ENCODE measurements at places on chromosomes 2 and 18.
A peak's percentile ranks its signal among the peaks of the same experiment; 100 is the strongest.

GRCh38 chr2:112000399-112001135 is 54.5 kb upstream of the TMEM87B start:
- DNase-seq: no peak

DNA sequence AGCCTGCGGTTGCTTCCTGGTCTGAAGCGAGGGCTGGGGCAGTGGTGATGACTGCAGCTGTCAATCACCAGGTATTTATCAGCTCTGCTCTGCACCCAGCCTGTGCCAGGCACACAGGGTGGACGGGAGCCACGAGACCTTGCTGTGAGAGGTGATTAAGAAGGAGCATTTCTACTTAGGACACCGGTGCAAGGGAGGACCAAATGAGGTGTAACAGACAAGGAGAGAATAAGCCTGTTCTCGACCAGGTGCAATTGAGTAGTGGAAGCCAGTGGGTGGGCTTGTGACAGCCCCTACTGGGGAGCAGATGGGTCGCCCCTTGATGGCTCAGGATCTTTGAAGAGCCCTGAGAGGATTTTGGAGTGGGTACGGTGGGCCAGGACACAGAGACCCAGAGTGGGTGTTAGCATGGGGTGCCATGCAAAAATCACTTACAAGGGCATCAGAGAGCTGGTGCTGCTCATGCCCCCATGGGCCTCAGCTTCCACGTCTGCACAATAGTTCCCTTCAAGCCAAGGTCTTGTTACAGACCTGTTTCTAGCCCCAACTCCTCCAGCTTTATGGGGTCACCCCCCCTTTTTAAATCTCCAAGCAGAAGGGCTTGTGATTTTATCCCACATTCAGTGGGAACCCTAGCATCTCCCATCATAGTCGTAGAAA is 24.6 kb downstream of the GPR55 start:
- no peak for DNase-seq

DNA sequence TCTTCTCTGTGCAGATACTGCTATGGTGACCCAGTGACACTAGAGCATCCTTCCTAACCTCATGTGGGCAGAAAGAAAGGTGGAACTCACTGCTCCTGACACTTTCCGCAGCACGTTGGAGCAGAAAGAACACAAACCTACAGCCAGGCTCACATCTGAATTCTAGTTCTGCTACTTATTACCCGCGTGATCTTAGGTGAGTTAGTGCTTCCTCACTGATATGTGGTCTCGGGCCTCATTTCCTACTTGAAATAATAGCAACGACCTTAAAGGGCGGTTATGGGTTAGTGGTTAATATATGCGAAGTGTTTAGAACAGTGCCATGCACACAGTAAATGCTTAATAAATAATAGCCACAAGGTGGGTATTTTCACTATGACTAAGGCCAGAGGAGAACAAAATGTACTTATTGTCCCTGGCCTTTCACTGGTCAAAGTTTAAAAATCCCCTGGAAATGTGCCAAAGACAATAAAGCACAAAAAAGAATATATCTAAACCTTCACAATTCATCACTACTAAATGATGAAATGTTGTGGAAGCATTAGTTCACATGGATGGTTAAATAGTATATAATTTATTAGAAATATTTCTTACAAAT is 66.6 kb downstream of the MYOM1 start:
- no peak for DNase-seq

- no peak for DNase-seq
Observed at GRCh38 chr18:77223221-77223639, 26.4 kb upstream of the GALR1 start.

DNA sequence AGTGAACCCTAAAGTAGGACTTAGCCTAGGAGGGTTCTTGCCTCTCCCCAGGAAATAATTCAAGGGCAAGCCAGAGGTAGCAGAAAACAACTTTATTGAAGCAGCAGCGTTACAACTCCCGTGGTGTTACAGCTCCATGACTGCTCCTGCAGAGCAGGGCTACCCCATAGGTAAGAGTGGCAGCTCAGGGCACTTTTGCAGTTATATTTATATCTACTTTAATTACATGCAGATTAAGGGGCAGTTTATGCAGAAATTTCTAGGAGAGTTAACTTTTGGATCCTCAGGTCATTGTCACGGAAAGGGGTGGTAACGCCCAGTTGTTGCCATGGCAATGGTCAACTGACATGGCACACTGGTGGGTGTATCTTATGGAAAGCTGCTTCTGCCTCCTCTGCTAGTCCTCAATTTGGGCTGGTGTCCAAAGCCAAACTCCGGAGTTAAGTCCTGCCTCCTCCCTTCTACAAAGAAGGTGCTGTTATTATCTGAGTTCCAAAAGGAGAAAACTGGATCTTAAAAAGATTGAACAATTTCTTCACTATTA is 1413.0 kb downstream of the DSC3 start:
- no peak for DNase-seq

DNA sequence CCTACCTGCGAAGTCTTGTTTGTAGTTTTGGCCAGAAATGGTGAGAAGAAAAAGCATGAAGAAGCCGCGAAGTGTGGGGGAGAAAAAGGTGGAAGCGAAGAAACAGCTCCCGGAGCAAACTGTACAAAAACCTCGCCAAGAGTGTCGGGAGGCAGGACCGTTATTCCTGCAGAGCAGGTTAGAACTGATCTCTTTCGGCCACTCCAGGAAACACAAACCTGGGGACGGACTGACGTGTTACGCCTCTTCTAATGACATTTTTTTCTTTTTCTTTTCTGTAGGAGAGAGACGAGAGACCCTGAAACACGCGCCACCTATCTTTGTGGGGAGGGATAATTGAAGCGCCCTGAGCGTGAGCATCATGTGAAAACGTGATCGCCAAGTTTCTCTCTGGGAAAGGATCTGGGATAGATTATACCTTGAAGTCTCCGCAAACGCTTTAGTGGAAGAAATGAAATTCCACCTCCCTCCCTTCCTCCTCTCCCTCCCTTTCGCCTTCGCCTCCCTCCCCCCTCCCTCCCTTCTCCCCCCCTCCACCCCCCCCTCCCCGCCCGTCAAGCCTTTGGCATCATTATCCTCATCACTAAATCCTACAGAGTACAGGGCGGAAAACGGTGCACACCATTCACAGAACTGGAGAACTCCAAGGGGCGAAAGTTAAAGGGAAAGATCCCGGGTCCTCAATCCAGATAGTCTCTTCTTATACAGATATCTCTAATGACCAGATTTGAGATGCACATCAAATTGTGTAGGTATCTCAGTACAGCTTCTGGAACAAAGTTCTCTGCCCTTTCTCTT is at the start of gene ZEB2:
TSS of gene ZEB2 (minus strand) at position 186 of the 798 bp plus-strand sequence. CDS start 2,769 bp downstream, outside the sequence.
- DNase-seq: peak; percentile 86

DNA sequence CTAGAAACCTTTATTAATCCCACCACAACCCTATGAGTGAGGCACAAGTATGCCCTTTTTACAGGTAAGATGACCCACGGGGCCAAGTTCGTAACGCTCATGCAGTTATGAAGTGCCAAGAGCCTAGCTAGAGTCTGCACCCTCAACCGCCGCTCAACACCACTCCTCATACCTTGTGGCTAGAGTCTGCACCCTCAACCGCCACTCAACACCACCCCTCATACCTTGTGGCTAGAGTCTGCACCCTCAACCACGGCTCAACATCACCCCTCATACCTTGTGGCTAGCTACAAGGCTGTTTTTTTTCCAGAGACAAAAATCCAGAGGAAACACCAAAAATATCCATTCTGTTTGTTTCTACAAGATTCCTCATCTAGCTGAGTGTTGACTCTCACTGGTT is 4.6 kb downstream of the TXNL4A start:
- DNase-seq: no peak

GRCh38 chr2:12685145-12685544 is 31.6 kb upstream of the TRIB2 start:
- DNase-seq: no peak

- DNase-seq: no peak
Observed at GRCh38 chr18:11259469-11260150, 110.2 kb upstream of the PIEZO2 start.

DNA sequence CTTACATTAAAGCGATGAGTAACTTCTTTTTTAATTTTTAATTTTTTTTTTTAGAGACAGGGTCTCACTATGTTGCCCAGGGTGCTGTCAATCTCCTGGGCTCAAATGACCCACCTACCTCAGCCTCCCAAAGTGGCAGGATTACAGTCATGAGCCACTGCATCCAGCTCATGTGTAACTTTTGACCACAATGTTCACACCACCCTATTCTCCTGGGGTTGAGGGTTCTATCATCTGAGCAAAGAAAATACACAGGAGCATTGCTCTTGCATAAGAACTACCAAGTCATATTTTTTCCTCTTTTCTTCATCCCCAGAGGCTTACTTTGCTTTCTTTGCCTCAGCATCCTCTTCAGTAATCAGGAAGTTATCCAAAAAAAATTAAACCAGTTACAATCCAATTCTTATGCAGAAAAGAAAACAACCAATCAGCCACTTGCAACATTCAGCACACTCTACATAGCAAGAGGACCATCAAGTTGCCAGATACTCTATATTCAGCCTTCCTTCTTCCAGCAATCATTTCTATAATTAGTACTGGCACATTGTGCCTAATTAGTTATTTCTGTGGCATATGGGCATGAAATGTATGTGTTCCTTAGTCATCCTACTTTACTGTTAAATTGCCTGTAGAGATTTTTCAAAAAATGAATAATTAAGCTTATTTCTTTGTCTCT is 345.6 kb downstream of the AKAIN1 start:
- no peak for DNase-seq

DNA sequence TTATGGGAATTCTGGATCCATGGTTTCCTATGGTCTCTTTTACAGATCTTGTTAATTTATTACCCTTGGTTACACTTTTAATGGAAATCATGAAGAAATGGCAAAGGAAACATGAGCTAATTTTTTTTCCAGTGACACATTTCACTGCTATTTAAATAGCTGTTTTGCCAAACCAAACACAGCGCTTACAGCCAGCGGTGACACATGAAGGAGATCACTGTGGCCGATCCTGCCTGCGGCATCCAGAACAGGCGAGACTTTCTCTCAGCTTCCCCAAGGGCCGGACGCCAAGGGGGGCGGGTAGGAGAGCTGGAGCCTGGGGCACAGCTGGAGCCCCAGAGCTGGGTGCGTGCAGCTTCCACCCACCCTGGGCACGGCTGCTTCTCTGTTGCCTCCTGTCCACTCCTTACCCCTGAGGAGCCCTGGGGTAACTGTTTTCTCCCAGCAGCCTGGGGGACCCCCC is 81.4 kb upstream of the PKDCC start:
- no peak for DNase-seq

GRCh38 chr2:121046335-121046734 is 238.7 kb downstream of the TFCP2L1 start:
- DNase-seq: no peak

- no peak for DNase-seq
Observed at GRCh38 chr2:43568228-43568627, 27.6 kb downstream of the THADA start.

DNA sequence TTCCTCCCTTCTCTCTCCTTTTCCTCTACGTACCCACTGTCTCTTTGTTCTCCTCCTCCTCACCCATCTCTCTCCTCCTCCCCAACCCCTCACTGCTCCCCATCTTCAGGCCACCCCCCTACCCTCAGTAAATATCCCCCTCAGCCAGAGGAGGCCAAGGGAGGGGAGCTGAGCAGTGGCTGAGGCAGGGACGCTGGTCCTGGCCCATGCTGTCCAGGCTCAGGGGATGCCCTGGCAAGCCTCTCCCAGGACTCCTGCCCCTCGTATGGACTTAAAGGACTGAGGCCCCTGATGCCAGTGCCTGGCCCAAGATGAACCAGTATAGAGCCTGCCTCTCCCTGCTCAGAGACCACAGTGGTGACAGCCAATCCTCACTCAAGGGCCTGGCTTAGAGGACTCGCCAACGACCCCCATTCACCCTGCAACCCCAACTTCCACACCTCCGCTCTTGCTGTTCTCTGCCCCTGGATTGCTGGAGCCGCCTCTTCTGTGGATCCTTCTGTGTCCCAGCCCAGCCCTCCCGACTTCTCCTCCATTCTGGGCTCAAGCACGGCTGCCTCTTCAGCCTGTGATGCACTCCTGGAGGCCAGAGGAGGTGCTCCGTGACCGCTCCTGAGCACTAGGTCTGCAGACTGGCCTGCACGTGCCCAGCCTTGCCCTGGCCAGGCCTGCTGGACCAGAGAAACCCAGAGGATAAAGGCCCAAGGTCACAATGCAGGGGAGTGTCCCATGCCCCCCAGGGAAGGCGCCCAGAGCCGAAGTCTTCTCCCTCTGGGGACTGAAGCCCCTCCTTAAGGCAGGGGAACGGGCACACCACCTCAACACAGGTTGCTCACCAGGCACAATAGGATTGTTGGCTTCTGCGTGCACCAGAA is 9.5 kb upstream of the DUSP2 start:
- no peak for DNase-seq

DNA sequence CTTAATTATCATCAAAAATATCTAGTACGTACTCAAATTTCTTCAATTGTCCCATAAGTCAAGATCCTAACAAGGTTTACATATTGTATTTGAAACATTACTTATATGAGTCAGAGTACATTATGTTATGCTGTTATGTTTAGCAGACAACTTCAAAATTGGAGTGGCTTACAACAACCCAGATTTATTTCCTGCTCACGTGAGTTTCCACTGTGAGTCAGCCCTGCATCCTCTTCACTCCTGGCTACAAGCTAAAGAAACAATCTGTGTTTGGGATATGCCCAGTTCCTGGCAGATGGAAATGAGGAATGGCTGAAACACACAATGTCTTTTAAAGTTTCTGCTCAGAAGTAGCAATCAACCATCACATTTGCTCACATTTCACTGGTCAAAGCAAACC is 31.5 kb upstream of the TANC1 start:
- no peak for DNase-seq

GRCh38 chr2:150806336-150806735 is 318.9 kb upstream of the RND3 start:
- no peak for DNase-seq

GRCh38 chr18:28178720-28179119 is 1.8 kb upstream of the CDH2 start:
- no peak for DNase-seq

GRCh38 chr2:25744055-25744454 is 70.7 kb upstream of the DTNB start:
- no peak for DNase-seq

GRCh38 chr2:224586127-224586695 is 1.0 kb upstream of the CUL3 start:
- peak; percentile 76 for DNase-seq

DNA sequence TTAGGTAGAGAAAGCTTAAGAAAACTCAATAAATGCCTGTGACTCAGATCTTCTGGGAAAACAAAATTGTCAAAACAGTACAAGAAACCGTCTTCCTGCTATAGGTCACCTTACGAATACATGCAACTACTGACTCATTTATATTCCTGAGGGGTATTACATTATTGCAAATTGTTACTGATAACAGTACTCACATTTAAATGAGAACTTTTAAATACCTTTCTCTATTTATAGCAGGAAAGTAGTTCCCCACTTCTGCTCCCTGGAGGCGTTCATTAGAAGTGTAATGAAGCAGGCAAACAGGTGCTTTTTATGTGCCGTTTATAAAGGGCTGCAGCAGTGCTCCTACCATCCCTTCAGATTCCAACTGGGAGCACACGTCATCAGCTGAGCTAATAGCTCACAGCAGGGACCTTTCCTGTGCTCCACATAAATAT is 65.1 kb upstream of the RPRM start:
- DNase-seq: no peak

GRCh38 chr2:105926960-105927678 is 182.4 kb downstream of the NCK2 start:
- no peak for DNase-seq

- no peak for DNase-seq
Observed at GRCh38 chr2:179594268-179595112, 266.9 kb downstream of the ZNF385B start.

- DNase-seq: no peak
Observed at GRCh38 chr2:85237849-85238565, 89.8 kb downstream of the TGOLN2 start.

All from AML-193 (cell line).